ENCODE measurements at places on chromosomes 5 and 9. TPM values are rescaled to one million over a fixed set of nuclear protein-coding genes. Genes with fewer than 3 reads are reported as not detected.

DNA sequence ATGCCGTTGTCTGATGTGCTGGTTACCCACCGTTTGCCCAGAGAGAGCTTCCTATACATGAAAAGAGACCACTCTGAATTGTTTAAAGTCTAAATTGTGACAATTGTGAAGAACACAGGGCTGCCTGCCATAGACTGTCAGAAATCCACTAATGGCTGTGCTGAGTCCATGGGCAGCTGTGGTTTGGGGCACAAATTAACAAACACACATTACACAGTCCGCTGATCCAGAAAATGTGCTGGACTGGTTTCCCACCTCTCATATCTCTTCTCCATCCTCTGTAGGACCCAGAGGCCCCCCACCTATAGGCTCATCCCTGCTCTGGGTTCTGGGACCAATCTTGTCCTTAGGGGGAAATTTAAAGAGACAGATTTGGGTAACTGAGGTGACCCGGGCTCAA is 19.0 kb upstream of the LIFR start:
- no peak for DNase-seq

- DNase-seq: no peak
Observed at GRCh38 chr5:108974594-108974993, 226.9 kb downstream of the FER start.

DNA sequence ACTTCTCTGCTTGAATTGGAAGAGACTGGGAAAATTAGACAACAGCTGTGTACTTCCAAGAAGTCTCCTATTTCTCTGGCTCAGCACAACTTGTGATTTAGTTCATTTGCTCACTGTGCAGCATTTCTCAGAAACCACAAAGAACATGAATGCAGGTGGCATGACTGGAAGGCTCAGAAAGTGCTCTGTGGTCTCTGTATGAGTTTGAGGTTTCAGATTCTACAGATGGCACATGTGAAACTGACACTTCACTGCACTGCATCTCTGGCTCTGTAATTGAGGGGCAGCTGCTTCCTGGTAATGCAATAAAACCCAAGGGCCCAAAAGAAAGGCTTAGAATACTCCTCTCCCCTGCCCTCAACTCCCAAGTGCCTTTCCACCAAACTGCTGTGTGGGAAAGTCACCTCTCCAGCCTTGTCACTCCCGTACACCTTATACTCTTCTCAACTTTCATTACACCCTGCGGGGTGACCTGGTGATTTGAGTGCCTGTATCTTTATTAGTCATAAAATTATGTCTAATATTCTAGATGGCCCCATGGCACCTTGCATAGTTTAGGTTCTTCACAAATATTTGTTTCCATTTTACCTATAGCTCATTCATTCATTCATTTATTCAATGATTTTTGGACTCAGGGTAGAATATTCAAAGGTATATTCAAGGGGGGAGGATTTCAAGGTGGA is 82.5 kb downstream of the ESM1 start:
- no peak for DNase-seq

- no peak for DNase-seq
Observed at GRCh38 chr5:2030131-2030530, 147.4 kb upstream of the IRX4 start.

- no peak for DNase-seq
Observed at GRCh38 chr5:112919972-112920371, 2.1 kb downstream of the REEP5 start.

- DNase-seq: no peak
Observed at GRCh38 chr5:79590396-79590999, 21.7 kb upstream of the TENT2 start.

DNA sequence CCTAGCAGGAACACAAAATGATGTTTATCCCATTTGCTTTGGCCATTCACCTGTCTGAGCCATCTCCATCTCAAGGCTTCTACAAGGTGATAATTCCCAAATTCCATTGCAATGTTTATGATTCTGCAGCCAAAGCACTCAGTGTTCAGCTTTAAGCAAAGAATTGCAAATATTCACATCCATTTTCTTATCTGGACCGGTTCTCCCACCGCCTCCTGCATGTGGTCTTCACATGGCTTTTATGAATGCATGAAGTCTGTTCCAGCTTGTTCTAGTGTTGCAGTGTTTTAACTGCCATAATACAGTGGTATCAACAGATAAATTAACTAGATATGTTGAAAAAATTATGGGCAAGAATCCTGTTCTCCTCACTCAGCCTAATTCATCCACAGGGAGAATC is 443.0 kb upstream of the KLF4 start:
- DNase-seq: no peak

- DNase-seq: no peak
Observed at GRCh38 chr9:116144555-116144954, 9.0 kb upstream of the PAPPA start.

The PCDHGB2 gene
- 2.6 TPM for total RNA-seq

The JAKMIP2 gene
- 3.1 TPM for total RNA-seq

The CDO1 gene
- total RNA-seq: not detected

The GFRA3 gene
- not detected for total RNA-seq

Data from activated B cell treated with CpG ODN at 0.5 μM for 24 hours (primary cell).